ENCODE measurements at places on chromosomes 3 and 15.

- DNase-seq = no peak
Measured at GRCh38 chr3:133209871-133210550, 171.8 kb downstream of the TMEM108 start.

GRCh38 chr3:11583235-11583634 lies 60.5 kb downstream of the VGLL4 start:
- DNase-seq = no peak

DNA sequence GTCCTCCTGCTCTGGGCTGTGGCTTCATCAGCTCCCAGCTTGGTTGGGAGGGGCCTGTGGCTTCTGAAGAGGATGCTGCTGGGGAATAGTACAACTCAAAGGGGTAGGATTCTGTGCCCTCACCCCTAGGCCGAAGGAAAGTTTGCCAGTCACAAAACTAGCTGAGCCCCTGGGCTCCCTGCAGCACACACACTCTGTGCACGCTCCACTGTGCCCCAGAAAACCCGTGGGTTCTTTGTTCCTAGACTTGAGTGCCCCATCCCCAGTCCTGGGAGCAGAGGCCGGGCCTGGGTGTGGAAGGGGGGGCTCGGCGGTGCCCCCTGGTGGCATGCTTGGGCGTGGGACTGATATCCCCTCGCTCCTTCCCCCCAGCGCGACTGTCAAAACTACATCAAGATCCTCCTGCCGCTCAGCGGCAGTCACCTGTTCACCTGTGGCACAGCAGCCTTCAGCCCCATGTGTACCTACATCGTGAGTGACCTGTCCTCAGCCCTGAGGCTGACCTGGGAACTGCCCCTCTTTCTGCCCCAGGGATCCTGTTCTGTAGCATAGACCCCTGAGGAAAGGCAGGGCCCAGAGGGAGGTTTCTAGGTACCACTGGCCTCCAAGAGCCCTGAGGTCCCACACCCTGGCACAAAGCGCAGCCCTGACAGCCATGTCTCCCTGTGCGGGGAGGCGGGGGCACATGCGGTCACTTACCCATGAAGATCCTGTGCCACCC lies 14.2 kb downstream of the CIB1 start:
- peak; percentile 57 for DNase-seq

- no peak for DNase-seq
Measured at GRCh38 chr3:129432036-129432435, 3.6 kb upstream of the EFCAB12 start.

GRCh38 chr15:96353930-96354730 lies 23.6 kb downstream of the NR2F2 start:
- DNase-seq = no peak

DNA sequence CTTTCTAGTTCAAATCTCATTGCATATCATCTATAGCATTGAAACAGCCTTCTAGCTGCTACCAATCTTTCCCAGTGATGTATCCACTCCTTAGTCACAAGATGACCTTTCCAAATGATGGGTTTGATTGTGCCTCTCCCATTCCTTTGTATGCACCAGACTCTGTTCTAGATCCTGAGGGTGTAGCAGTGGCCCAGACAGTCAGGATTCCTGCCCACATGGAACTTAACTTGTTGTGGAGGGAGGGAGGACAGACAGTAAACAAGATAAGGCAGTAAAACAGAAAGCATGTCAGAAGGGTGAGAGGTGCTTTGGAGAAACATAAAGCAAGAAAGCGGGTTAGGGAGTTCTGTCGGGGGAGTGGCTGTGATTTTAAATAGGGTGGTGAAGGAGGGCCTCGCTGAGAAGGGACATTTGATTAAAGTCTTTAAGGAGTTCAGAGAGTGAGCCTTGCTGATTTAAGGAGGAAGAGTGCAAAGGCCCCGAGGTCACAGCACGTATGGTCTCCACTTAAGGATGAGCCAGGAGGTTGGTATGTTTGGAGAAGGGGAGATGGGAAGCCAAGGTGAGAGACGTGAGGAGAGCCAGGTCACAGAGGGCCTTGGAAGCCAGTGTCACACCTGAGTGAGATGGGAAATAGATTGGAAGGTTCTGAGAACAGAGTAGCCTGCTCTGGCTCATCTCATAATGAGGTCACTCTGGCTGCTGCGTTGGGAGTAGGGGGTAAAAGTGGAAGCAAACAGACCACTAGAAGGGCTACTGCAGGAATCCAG lies 38.3 kb downstream of the FAM43A start:
- no peak for DNase-seq

GRCh38 chr3:39121621-39122020 lies 14.1 kb downstream of the TTC21A start:
- DNase-seq = no peak

DNA sequence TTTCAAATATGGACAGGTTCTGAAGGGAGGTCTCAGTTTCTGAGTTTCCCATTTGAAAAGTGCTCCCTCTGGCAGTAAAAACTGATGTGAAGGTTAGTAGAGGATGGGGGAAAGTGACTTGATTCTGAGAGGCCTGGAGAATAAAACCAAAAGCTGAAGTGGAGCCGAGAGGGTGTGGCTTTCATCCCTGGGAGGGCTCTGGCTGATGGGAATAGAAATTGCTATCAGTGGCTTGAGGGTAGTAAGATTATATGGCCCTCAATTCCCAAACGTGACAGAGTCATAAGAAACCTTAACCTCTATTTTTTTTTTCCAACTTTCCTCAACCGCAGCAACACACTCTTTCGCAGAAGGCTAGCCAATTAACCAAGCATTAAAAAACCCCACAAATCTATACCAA lies 185.9 kb downstream of the MEIS2 start:
- DNase-seq = no peak

GRCh38 chr3:30847592-30847991 lies 46.9 kb downstream of the GADL1 start:
- DNase-seq = no peak

DNA sequence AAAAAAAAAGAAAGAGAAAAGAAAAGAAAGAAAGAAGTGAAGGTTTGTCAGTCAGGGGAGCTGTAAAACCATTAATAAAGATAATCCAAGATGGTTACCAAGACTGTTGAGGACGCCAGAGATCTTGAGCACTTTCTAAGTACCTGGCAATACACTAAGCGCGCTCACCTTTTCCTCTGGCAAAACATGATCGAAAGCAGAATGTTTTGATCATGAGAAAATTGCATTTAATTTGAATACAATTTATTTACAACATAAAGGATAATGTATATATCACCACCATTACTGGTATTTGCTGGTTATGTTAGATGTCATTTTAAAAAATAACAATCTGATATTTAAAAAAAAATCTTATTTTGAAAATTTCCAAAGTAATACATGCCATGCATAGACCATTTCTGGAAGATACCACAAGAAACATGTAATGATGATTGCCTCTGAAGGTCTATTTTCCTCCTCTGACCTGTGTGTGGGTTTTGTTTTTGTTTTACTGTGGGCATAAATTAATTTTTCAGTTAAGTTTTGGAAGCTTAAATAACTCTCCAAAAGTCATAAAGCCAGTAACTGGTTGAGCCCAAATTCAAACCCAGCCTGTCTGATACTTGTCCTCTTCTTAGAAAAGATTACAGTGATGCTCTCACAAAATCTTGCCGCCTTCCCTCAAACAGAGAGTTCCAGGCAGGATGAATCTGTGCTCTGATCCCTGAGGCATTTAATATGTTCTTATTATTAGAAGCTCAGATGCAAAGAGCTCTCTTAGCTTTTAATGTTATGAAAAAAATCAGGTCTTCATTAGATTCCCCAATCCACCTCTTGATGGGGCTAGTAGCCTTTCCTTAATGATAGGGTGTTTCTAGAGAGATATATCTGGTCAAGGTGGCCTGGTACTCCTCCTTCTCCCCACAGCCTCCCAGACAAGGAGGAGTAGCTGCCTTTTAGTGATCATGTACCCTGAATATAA lies 2.0 kb downstream of the B2M start:
- DNase-seq = peak; percentile 68

- no peak for DNase-seq
Measured at GRCh38 chr15:62940755-62941361, 101.7 kb upstream of the TPM1 start.

DNA sequence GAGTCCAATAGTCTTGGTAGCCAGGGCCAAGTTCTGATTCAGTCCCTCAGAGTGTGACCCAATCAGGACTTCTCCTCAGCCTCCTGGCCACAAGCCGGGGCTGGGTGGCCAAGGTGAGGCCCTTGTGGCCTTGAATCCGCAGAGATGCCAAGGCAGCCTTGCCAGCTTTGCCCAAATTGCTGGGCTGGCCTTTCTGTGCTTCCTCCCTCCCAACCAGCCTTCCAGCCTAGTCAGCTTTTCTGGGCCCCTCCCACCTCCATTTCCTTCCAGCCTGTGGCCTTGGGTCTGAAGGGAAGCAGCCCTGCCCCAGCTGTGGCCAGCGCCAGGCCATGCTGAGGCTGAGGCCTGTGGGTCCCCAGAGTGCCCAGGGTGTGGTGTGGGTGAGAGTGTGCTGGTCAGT lies 34.3 kb upstream of the ANKDD1A start:
- peak; percentile 18 for DNase-seq

GRCh38 chr3:71195492-71195891 lies 388.0 kb downstream of the FOXP1 start:
- DNase-seq = no peak

GRCh38 chr15:95162069-95162468 lies 930.7 kb downstream of the MCTP2 start:
- no peak for DNase-seq

- no peak for DNase-seq
Measured at GRCh38 chr15:29685156-29686078, 136.9 kb downstream of the TJP1 start.

GRCh38 chr15:65076486-65077290 lies at the start of gene KBTBD13:
KBTBD13 (plus strand) TSS chr15:65076746; CDS start chr15:65076816, 70 bp downstream.
- no peak for DNase-seq

GRCh38 chr3:30962084-30962483 lies 67.6 kb upstream of the GADL1 start:
- no peak for DNase-seq

- DNase-seq = no peak
Measured at GRCh38 chr15:66023311-66023972, 154.2 kb downstream of the RAB11A start.

DNA sequence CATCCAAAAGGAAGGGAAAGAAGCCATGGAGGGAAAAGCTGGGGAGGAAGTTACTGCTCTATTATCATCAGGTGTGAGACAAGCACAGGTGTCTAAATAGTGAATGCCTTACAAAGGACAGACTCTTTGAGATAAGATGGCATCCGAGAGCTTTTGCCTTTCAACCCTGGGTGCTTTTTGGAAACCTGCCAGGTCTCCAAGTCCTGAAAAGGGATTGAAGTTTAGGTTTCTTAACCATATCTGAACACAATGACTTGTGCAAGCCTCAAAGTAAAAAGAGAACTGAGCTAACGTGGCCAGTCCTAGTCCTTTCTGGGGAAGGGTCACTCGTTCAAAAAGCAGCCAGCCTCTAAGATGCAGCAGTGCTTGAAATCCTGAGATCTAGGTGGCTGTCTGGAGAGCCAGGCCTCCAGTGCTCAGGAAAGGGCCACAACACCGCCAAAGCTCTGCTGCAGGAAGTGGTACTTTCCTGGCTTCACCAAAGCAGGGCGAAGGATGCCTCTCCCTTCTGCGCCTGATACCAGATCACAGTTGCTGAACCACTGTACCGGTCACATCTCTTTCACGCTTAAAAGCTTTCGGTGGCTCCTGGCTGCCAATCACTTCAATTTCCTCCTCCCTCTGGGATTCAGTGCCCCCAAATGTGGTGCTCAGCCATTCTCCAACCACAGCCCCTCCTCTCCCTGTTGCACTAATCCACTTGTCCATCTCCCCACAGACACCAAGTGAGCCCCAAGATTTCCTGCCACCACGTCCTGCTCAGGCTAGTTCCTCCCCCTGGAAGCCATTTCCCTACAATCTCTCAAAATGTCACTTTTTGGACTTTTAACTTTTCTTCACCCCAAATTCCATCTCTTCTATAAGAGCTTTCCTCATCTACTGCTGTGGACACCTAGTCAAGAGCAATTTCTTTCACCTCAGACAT lies 104.1 kb upstream of the LPP start:
- peak; percentile 49 for DNase-seq
